GF-D8 (cell line): ENCODE measurements at places on chromosomes 11 and 22.

DNA sequence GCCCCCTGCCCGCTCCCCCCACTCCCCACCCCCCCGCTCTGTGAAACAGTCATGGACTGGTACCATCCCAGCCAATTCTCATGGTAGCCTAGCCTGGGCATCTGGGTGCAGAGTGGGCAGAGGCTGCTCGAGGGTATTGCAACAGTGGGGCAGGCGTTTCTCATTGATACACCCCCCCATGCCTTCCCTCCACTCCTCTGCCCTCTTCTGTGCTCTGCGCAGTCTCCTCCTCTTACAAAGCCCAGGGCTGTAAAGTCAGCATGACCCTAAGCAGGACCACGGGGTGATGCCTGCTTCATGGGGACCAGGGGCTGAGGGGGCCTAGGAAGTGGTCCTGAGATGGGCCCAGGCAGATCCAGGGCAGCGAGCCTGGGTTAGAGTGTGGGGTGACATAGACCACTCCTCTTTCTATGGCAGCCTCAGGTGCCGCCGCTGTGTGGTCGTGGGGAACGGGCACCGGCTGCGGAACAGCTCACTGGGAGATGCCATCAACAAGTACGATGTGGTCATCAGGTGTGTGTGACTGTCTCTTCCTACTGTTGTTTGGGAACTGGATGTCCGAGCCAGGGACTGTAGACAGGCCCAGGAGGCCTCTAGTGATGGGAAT is 52.3 kb downstream of the ST3GAL4 start:
- DNase-seq = no peak

- DNase-seq = no peak
These were observed 13.4 kb downstream of the CXCR5 start for GRCh38 chr11:118896921-118897591.

GRCh38 chr11:124892146-124892545 is 5.5 kb downstream of the ROBO4 start:
- DNase-seq = no peak

- DNase-seq = no peak
These were observed 21.6 kb downstream of the PDGFB start for GRCh38 chr22:39223091-39223710.

DNA sequence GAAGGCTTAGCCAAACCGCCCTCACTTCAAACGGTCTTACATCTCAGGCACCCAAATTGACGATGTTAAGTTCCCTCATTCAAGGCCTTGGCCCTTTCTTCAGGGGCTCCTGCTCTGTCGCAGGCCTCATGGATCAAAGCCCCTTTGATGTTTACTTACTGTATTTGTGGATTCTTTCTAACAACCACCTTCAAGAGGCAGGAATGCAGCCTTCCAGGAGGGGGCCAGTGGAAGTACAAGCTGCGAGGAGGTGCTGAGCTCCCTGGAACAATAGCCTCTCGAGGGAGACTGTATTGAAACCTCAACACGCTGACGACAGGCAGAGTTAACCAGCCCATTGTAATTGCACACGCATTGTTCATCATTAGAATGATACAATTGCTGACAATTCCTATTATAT is 209.1 kb downstream of the ST3GAL4 start:
- DNase-seq = no peak
